ENCODE measurements at places on chromosomes 6 and 20.

GRCh38 chr20:24448170-24448569 is 21.3 kb upstream of the SYNDIG1 start:
- DNase-seq = no peak

GRCh38 chr20:56358600-56359211 is at the start of gene FAM210B:
Gene FAM210B, plus strand, starts transcription at chr20:56358974. Its CDS starts 32 bp downstream, at chr20:56359006.
- peak; percentile 84 for DNase-seq

DNA sequence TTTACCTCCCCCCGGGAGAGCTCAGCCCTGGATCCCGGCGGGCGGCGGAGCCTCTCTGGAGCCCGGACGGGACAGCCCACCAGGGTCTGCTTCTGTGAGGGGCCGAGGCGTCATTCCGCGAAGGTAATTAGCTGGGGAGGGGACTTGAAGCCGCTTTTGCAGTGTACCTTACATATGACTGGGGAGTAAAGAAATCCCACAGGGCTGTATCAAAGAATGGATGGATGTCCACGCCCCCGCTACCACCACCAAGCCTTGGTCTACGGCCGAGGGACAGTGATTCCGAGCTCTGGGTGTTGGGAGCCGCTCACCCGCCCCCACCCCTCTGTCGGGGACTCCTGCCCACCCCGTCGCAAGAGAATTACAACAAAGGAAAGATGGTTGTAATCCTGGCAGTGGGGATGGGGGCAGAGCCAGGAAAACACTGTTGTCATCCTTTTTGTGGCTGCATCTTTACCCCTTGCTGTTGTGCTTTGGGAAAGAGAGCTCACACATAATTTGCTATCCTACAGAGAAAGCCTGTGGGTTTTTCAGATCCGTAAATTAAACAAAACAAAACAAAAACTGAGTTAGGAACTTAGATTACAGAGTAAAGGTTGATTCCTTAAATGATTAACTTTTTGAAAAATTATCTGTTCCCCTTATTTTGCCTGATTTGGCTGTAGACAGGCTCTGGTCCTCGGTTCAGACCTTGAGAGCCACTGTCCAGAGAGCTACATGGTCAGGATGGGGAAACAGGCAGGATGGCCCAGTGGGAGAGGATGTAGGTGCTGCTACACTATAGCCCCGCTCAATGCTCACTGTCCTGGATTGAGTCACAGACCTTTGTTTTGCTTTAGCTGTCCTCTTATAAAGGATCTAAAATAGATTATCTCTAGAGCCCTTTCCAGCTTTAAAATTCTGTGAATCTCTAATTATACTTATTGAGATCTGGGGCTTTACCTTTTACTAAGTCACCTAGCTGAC is 997 bp upstream of the FBXO30 start:
- no peak for DNase-seq

- DNase-seq = peak; percentile 82
Measured at GRCh38 chr6:47221565-47221964, 88.1 kb downstream of the TNFRSF21 start.

- DNase-seq = no peak
Measured at GRCh38 chr6:163630991-163631390, 216.5 kb downstream of the QKI start.

DNA sequence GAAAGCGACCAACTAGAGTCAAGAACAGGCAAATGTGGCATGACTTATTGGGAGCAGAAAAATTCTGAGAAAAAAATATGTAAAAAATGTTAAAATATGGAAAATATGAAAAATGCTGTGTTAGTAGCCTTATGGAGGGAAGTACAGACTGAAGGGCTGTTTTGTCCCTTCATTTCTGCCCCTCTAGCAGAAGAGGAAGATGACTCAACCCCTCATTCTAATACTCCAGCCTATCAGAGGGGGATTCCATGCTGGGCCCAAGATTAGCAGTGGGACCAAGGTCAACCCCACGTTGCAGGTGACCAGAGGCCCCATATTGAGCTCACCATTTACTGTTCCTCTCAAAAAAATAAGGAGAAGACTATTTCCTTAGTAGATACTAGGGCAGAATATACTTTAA is 8.4 kb downstream of the MUC21 start:
- no peak for DNase-seq
